ENCODE measurements at places on chromosomes 7 and 10.

GRCh38 chr10:13346283-13347042 is 1.6 kb downstream of the SEPHS1 start:
- peak; percentile 84 for DNase-seq

DNA sequence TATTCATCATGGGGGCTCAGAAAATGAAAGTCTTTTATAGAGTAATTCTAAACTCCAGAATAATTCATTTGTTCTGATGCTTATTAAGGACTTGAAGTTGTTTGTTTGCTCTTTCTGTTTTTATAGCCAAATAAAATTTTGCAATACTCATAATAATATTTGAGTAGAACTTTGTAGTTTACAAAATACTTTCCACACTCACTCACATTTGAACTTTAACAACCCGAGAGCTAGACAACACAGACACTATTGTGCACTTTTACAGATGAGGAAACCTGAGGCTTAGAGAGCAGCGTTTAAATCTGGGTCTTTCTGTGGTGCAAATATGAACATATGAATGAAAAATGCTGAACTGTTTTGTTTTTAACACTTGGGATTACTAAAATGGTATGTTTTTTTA is 126.8 kb downstream of the KAT6B start:
- DNase-seq: no peak

DNA sequence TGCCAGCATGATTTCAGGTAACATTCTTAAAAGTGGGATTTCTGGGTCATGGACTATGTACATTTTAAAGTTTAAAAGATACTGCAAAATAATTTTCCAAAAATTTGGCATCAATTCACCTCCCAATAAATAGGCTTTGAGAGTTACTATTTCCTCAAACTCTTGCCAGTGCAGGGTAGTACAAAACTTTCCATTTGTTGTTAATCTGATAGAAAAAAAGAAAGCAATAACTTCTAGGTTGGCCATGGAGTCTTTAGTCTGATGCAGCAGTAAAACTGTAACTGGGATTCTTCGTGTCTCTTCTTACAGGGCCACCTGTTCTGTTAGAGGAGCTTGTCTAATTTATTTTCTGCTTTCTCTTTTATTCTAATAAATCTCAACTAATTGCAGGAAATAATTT is 241.1 kb downstream of the MAGI2 start:
- no peak for DNase-seq

DNA sequence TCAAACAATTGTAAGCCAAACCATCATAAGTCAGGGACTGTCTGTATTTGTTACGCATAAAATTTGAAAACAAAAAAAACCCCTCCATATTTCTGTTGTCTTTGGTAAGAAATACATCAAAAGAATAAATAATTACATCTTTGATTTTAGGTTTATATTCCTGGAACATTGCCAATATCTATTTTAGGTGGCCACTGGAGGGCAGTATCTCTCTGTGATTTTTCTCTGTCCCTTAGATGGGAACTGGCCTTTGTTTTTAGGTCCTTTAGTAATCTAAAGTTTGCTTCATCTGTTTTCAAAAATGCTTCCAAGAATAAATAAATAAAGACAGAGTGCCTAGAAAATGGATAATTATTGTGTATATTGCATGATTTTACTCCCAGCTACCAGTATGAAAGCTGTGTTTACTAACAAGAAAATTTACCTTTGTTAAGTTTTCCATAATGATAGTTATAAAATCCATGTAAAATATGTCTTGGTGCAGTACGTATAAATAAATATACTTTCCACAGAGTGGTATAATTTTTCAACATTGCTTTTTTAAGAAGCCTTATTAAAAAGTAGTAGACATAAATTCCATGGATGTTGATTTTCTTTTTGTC is 64.2 kb downstream of the PHYHIPL start:
- DNase-seq: peak; percentile 70

- DNase-seq: no peak
Measured at GRCh38 chr10:21388589-21388988, 136.9 kb downstream of the SKIDA1 start.

DNA sequence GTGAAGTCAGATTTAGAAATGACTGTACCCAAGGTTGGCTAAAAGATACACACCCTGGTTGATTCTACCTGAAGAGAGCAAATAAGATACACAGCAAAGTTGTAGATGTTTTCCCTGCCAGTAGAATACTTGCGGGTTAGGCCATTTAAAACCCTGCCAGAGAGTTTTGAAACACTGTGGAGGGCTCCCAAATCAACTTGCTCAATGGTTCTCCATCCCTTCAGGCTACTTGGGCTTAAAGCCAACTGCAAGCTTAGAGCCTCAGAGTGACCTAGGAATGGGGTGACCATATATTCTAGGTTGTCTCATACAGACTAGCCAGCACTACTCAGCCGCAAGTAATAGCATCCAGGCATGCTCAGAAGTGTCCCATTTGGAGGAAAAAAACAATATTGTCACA is 10.0 kb downstream of the CAV1 start:
- DNase-seq: peak; percentile 59

DNA sequence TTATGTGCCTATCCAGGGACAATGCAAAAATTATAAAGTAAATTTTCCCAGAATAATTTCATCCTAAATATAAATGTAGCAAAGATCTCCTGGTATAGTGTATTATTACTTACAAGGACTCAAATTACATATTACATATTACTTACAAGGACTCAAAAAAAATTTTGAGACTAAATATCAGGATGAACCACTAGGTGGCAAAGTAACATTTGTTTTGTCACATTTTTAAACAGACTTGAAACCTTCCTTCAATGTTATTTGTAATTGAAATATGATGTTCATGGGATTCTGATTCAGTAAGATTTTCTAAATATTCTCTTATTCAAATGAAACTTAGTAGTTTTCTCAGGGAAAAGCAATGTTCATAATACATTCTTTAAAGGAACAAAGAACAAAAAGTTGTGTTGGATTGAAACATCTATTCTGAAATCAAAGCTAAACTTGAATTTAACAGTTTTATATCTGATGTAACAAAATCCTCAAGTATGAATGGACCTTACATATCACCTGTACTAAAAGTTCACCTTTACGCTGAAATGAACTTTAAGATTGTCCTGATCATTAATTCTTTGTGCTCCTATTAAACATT is 74.3 kb upstream of the GNAI1 start:
- peak; percentile 81 for DNase-seq

DNA sequence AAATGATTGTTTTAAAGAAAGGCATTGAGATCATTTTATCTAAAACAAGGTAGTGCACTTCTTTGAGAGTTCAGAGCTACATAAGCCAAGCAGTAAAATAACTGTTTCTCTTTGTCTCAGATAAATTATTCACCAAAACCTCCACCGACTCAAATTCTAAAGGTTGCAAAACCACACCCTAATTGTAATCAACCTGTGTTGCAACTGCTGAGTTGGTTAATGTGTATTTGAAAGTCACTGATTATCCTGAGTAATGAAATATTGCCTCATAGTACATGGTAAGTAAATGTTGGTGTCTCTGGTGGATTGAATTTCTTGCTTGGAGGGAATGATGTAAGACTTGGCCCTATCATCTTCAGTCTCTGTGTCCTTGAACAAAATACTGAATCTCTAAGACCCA is 35.9 kb upstream of the CYP2C9 start:
- DNase-seq: no peak

GRCh38 chr10:102579328-102579727 is 65.0 kb upstream of the TRIM8 start:
- DNase-seq: no peak

- no peak for DNase-seq
Measured at GRCh38 chr10:113735913-113736312, 15.6 kb upstream of the PLEKHS1 start.

DNA sequence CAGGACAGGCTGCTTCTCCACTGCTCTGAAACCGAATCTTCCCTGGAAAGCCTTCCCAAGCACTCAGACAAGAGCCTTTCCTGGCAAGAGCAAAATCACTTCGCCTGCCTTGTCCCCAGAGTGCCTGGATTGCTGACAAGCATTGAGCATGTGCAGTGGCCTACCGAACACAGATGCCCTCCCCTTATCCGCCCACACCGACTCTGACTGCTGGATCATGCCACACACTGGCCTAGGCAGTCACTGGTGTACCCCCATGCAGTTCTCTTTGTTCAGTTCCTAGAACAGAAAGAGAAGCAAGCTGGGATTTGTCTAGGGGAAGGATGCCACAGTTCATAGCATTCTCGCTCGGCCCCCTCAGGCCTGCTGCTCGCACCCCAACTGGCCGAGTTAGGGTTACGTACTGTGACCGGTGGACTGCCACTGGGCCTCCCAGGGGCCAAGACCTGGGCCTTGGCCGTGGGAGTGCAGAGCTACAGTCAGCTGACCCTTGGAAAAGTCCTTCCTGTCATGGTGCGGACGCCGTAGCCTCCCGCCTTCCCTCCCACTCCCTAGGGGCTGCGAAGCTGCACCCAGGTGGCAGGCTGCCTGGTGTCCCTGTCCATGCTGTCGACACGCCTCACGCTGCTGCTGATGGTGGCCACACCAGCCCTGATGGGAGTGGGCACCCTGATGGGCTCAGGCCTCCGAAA is 6.9 kb downstream of the ABCB8 start:
- no peak for DNase-seq

DNA sequence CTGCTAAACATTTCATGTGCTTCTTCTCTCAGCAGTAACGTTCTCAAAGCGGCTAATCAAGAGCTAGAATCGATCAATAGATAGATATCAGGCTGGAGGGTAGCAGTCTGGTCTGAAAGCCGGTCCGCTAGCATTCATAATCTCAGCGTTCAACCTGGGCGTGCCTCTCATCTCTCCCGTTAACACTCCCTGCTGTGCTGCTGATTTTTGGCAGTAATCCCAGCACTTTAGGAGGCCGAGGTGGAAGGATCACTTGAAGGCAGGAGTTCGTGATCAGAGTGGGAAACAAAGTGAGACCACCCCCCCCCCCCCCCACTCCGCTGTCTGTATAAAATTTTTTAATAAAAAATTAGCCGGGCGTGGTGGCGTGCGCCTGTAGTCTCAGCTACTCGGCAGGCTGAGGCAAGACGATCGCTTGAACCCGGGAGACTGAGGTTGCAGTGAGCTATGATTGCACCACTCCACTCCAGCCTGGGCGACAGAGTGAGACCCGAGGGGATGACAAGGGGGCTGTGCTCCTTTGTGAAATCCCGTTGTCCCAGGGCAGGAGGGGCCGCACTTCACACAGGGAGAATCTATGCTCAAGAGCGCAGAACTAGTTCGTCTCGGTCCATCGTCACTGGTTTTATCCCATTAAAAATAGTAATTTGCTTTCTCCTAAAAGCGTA is 624 bp upstream of the CEP55 start:
- peak; percentile 51 for DNase-seq

- peak; percentile 59 for DNase-seq
Measured at GRCh38 chr7:108613147-108613948, 43.7 kb downstream of the DNAJB9 start.

GRCh38 chr10:52245547-52245946 is 68.5 kb upstream of the DKK1 start:
- no peak for DNase-seq

GRCh38 chr10:124470544-124471434 is 9.2 kb downstream of the LHPP start:
- no peak for DNase-seq

DNA sequence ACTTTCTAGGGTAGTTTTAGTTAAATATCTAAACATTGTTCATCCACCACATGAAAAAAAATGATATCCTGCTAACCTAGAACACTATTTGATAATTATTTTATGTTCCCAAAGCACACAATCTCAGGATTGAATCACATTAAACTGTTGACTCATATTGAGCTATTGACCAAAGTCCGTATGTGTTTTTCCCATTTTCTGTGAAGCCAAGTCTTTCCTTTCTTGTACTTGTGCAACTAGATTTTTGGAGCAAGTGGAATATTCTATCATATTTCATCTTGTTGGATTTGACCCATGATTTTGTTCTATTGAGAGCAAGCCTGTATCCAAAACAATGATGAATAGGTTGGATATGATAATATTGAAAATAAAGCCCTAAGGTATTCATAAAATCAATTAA is 164.6 kb downstream of the SKAP2 start:
- DNase-seq: no peak

Measured in cardiac fibroblast (primary cell).